Stimulated activated CD4-positive, alpha-beta T cell treated with anti-CD3 and anti-CD28 coated beads, Interleukin-2, amount 100 ng/mL, for 4 hours (primary cell): ENCODE measurements at places on chromosomes 2 and 18.

GRCh38 chr2:172708247-172708646 lies 27.4 kb upstream of the RAPGEF4 start:
- no peak for DNase-seq

GRCh38 chr18:71329563-71329962 lies 1040.7 kb downstream of the SOCS6 start:
- DNase-seq, result no peak

- DNase-seq, result no peak
These were observed 999.9 kb downstream of the TSN start for GRCh38 chr2:122755281-122755780.

GRCh38 chr2:14776216-14776615 lies 143.7 kb downstream of the LRATD1 start:
- no peak for DNase-seq

DNA sequence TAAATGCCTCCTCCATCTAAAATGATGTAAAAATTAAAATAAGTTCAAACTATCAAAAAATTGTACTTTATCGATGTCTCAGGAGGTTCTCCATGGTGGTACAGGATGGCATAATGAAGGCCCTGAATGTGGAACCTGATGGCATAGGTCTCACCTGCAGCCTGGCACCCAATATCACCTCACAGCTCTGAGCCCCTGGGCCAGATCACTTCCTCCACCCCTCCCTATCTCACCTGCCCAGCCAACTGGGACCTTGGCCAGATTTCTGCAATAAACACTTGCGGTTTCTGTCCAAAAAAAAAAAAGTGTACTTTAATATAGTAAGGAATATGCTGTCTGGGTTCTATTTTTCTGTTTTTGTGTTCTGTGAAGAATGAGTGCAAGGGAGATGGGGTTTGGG lies 6.7 kb upstream of the RBM45 start:
- no peak for DNase-seq

DNA sequence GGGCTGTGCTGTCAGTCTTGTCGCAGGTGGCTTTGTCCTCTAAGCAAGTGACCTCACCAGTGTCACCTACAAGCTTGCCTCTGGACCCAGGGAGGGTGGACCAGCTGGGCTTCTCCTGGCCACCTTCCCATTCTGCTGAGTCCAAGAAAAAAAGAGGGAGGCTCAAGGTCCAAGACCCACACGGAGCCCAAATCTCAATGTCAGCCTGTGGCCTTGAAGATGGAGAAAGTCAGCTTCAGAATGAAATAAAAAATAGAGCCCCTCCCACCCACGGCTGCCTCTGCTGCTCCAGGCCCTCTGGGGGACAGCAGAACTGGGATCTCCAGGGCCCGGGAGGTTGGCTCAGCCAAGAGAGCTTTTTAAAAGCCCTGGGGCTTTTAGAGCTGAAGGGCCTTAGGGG lies 145.9 kb downstream of the TNS1 start:
- no peak for DNase-seq

- no peak for DNase-seq
These were observed 570.1 kb upstream of the SYT4 start for GRCh38 chr18:43847164-43848091.
